Stimulated activated CD8-positive, alpha-beta memory T cell treated with anti-CD3 and anti-CD28 coated beads, Interleukin-7, amount 100 ng/mL, for 48 hours (primary cell): ENCODE measurements at places on chromosomes 1 and 21.

DNA sequence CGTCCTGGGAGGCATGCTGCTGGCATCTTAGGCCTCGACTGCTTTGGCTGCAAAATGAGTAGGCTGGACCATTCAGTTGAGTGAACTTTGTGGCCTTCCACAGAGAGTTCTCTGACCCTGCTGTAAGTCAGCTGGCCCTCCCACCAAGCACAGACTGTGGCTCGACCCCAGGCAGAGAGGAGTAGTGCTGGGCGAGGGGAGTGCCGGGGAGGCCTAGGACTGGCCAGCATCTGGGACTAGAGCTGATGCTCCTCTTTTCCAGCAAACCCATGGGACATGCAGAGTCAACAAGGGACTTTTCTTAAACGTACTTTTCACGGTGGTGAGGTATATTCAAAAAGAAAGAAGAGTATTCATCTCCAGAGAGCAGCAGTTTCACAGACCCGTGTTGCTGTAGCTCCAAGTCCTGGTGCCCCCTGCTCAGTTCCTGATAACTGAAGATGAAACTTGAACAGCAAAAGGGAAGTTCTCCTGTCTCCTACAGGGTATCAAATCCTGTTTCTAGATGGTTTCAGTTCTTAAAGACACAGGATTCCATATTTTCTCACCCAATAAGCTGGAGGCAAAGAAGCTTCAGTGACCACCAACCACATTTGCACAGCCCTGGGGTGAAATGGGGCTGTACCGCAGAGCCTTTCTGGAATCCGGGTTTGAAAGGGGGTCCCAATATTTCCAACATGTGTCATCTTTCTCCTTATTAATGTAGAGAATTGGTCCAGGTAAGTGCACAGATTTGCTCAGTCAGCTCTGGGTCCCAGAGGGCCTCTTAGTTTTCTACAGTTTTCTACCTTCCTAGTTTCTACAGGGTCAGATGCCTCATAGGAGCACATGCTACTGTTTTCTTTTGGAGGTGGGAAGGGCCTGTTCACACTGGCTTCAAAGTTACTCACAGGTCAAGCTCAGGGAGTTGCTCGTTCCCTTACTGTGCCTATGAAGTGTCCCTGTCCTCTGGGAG lies 20.9 kb downstream of the BATF3 start:
- DNase-seq, result no peak

DNA sequence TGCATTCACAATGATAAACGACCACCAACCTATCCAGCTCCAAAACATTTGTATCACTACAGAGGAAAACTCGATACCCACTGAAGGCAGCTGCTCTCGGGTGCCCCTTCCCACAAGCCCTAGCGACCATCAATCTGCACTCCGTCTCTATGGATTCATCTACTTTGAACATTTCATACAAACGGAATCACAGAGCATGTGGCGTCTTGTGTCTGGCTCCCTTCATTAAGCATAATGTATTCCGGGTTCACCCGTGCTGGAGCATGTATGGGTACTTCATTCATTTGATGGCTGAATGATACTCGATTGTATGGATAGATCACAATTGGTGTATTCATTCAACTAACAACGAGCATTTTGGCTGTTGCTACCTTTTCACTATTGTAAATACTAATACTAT lies 340.2 kb downstream of the SMYD3 start:
- no peak for DNase-seq

GRCh38 chr21:43645136-43645891 lies 14.0 kb downstream of the HSF2BP start:
- no peak for DNase-seq

GRCh38 chr1:155251566-155251965 lies 3.7 kb downstream of the ENTREP3 start:
- no peak for DNase-seq

GRCh38 chr1:233972951-233973635 lies 68.6 kb downstream of the SLC35F3 start:
- DNase-seq, result no peak

- DNase-seq, result no peak
Measured at GRCh38 chr1:170790651-170791071, 126.7 kb downstream of the PRRX1 start.

- no peak for DNase-seq
Measured at GRCh38 chr1:23369335-23370013, at the start of gene ZNF436. Gene ZNF436 (minus strand): TSS chr1:23369836. CDS start chr1:23368005, 1,831 bp downstream.

- DNase-seq, result no peak
Measured at GRCh38 chr1:67850611-67851075, 17.4 kb upstream of the GNG12 start.

DNA sequence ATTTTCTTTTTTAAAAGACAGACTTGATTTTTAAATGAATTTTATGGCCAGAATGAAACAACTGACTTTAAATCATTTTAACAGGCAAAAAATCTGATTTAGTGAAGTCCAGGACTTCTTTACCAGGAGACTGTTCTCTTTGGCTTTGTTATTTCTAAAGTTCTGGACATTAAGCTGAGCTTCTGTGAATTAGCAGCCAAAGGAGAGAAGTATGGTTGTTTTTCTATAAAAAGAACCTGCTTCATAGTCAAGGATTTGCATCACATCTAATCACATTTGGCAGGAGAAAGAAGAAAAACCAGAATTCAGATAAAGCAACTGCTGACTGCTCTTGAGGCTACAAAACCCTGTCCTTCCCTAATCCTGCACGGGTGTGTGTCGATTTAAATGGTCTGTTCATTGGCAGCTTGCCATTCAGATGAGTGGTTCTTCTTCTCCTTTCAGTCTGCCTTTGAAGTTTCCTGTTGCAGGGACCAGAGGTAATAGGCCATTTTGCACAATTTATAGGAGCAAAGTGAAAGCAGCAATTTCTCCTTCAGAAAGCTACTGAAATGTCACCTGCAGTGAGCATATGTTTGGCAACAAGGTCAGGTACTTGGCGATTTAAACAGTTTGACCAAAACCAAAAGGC lies 215.4 kb downstream of the OLFM3 start:
- DNase-seq, result no peak

DNA sequence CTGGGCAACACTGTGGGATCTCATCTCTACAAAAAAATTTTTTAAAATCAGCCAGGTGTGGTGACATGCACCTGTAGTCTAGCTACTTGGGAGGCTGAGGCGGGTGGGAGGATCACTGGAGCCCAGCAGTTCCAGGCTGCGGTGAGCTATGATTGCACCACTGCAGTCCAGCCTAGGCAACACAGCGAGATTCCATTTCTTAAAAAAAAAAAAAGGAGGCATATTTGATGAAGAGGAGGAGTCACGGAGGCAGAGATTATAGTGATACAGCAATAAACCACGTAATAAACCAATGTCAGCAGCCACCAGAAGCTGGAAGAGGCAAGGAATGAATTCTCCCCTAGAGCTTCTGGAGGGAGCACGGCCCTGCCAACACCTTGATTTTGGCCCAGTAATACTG lies 4.0 kb downstream of the LIX1L start:
- DNase-seq, result no peak
